ENCODE measurements at places on chromosomes 4 and X.

DNA sequence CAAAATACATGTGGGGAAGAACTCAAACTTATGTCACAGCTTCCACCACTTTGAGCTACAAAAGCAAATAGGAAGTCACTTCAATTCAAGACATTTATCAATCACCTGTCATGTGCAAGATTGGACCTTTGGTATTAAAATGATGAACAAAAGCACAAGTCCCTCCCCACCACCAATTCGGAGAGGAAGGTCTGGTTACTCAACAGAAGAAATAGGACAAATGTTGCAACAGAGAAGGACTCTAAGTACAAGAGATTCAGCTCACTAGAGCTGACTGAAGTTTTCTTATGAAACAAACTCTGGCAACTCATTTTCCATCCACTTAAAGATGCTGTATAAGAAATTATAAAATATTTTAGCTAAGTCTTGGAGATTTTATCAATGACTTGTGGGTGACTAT is 16.0 kb upstream of the MMRN1 start:
- no peak for DNase-seq

DNA sequence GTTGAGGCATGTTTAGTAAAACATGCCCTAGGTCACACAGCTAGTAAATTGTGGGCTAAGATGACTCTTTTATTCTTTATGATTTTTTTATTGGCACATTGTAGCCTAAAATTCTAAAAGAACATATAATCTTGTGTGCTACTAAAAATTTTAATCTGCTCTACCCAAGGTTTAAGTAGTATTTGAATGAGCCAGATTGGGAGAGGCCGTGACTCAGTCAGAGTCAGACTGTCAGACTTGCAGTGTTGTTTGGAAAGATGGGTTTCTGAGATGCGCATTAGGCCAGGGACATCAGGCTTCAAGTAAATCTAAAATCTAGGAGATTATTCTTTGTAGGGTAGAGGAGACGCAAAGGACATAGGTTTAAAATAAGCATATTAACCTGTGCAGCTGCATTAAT is 30.7 kb upstream of the TMPRSS11E start:
- DNase-seq: no peak

DNA sequence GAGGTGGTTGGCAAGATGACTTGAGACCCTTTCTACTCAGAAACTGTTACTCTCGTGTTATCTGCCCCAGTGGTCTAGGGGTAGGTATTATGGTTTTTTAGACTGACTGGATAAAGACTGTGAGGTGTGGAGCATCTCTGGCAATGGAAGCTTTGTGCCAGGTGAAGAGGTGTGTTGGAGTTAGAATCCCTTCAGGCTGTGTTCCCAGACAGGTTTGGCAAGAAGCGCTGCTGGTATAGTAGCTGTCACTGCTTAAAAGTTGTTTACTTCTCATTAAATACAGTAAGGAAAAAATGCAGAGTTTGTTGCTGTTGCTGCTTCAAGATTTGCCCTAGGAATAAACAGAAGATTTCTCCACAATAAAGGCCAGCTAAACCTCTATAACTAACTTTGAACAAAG is 35.3 kb downstream of the AREG start:
- DNase-seq: no peak

DNA sequence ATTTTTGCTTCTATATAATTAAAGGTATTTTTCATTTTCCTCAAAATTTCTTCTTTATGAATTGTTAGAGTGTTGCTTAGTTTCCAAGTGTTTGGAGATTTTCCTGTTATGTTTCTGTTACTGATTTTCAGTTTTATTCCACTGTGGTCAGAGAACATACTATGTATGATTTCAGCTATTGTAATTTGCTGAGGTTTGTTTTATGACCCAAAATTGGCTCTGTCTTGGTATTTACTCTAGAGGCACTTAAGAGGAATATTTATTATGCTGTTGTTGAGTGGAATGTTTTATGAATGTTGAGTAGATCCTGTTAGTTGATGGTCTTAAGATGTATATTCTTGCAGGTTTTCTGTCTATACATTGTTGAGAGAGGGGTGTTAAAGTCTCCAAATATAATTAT is 263.5 kb downstream of the PABPC4L start:
- DNase-seq: no peak

DNA sequence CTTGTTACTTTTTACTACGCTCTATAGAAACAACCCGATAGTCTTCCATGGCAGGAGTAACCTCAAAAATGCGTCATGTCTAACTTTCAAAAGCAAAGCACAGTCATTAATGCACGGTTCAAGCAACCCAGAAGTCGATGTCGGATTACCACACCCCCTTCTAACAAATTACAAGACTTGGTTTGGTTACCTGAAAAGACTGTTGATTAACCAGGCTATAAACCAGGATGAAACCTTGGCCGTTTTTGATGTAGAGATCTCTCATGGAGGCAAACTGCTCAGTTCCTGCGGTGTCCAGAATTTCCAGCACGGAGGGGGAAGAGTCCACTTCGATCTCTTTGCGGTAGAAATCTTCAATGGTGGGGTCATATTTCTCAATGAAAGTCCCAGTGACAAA is 2.4 kb downstream of the RAP2C start:
- no peak for DNase-seq

- no peak for DNase-seq
Measured at GRCh38 chrX:154352012-154352401, 22.4 kb downstream of the FLNA start.

DNA sequence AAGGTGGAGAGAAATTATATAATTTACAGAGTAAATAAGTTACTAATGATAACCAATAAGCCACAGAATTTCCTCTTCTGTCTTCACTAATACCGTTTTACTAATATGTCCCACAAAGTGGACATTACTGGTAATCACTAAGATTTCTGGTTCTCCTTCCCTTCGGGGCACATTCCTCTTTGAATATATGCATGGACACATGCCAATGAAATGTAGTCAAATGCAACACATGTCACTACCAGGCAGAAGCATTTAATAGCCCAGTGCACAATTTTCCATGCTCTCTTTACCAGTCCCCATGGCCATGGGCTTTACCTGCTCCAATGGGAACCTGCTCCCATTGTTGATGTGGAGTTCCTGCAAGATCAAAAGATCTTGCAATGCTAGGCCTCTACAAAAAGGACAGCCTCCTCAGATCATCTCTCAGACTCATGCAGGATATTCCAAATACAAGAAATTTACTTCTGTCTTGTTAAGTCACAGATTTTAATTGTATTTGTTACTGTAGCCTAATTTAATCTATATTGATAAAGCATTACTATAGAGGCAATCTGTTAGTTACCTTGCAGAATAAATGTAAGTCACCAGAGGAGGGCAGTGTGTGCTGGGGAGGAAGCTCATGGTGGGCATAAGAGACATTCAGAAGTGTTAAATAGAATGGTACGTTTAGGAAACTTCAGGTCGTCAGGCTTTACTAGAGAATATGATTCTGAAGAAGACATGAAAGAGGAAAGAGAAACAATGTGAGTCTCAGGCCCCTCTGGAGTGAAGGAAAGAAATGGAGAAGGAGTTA is 37.1 kb upstream of the INPP4B start:
- DNase-seq: no peak

GRCh38 chr4:85966373-85966772 is 393.5 kb downstream of the MAPK10 start:
- DNase-seq: no peak

DNA sequence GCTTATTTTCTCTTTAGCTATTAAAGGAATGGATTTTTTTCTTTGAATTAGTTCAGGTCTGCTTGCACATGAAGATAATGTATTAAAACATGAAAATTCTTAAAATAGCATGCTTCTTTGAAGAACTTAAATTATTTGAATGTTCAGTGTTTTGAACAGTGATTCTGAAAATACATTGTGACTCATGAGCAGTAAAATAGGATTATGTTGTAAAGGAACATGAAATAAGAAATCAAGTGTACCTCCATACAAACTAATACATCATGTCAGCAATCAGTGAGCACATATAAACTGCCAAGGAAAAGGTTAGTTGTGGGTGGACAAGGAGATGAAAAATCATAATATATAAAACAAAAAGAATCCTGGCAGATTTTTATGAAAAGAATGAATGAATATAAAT is 66.1 kb downstream of the SNX25 start:
- no peak for DNase-seq

- DNase-seq: no peak
Measured at GRCh38 chrX:2958199-2958598, 29.1 kb upstream of the ARSD start.

- DNase-seq: peak; percentile 82
Measured at GRCh38 chrX:154368630-154369448, 5.6 kb downstream of the FLNA start.
